ENCODE measurements at places on chromosomes 7 and 10. TPM values are rescaled to one million over a fixed set of nuclear protein-coding genes. Genes with fewer than 3 reads are reported as not detected.

GRCh38 chr7:100394077-100394476, 20.8 kb downstream of the PILRA start:
- no peaks in the 10 kb centered on the region for H3K36me3 ChIP-seq
- H3K27me3 ChIP-seq = no peaks in the 10 kb centered on the region
- peaks cover 8% of the 10 kb centered on the region for H3K4me1 ChIP-seq
- H3K4me3 ChIP-seq = no peak overlapping the region

- H3K27me3 ChIP-seq = no peaks in the 10 kb centered on the region
- DNase-seq = no peak
- no peak overlapping the region for H3K27ac ChIP-seq
- H3K36me3 ChIP-seq = no peaks in the 10 kb centered on the region
- H3K4me3 ChIP-seq = no peak overlapping the region
- no peaks in the 10 kb centered on the region for H3K4me1 ChIP-seq
Measured at GRCh38 chr10:80609331-80609730, 71.6 kb downstream of the SH2D4B start.

- H3K27me3 ChIP-seq = no peaks in the 10 kb centered on the region
- H3K27ac ChIP-seq = no peak overlapping the region
- no peak for DNase-seq
- H3K4me1 ChIP-seq = no peaks in the 10 kb centered on the region
- H3K36me3 ChIP-seq = no peaks in the 10 kb centered on the region
Measured at GRCh38 chr7:48025624-48026023, 3.3 kb downstream of the SUN3 start.

Gene NUPR2
- not detected for total RNA-seq

Gene HMX3
- total RNA-seq = not detected

Gene FAM180A
- total RNA-seq = 21.7 TPM
